CD4-positive, CD25-positive, alpha-beta regulatory T cell (primary cell): ENCODE measurements at places on chromosomes 6 and 20. TPM values are rescaled to one million over a fixed set of nuclear protein-coding genes. Genes with fewer than 3 reads are reported as not detected.

GRCh38 chr6:75495011-75495410, 1.4 kb upstream of the FILIP1 start:
- no peak for DNase-seq

DNA sequence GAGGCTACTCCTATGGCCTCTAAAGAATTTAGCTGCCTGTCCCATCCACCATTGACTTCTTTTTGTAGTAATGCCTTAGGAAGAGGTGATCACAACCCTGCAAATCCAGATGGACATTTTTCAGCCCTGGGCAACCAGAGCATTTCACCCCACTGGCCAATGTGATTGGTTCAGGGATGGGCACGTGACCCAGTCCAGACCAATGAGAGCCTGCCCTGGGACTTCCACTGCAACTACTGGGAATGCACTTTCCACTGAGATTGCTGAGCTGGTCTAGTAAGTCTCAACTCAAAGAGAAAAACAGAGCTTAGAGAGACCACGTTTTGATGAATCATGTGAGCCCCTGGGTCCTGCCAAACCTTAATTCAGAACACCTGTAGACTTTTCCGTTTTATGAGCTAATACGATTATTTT, 8.9 kb upstream of the UBE2V1 start:
- DNase-seq: no peak

DNA sequence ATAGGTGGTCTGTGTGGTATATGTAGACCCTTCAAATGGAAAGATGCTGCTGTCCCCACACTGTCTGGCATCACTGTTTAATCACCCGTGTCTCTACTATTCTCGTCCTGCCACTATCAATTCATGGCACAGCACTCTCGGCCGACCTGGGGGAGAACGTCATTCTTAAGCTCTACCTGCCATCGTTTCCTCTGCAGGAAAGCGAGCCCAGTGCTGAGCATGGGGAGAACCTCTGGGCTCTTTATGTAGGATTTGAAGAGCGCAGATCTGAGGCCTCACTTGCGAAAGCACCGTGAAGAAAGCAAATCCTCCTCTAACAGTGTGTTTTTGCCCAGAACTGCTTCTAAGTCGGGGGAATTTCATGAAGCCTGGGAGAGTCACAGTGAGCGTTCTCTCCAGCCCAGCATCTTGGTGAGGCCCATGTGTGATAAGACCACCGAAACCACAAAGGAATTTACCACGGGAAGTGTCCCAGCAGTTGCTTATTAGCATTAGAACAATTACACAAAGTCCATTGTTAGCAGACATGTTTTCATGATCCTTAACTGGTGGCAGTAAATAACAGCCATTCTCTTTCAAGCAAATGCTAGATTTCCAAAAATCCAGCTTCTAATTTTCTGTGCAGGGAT, 124.3 kb downstream of the SCML4 start:
- no peak for DNase-seq

- no peak for DNase-seq
Measured at GRCh38 chr20:33788351-33789049, 22.6 kb upstream of the CHMP4B start.

The MCM9 gene
- 24.2 TPM for polyA plus RNA-seq

The MAP1LC3A gene
- polyA plus RNA-seq: 3.9 TPM
